ENCODE measurements at places on chromosomes 13 and 19.

DNA sequence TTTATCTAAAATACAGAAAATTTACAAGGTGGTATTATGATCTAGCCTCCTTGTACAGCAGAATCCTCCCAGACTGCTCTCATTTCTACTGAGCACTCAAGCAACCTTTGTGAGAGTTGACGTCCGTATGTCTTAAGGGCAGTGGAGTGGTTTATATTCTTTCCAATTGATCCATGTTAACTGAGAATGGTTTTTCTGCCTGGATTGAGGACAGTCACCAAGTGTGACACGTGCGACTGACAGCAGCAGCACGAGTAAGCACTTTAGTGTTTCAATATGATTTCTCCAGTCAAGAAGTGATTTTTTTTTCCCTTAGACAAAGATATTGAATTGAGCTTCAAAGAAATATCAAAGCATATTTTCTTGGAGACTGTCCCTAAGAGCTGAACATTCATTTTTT is 901.7 kb downstream of the PCDH9 start:
- no peak for DNase-seq

- DNase-seq, result no peak
Observed at GRCh38 chr19:4279267-4279529, 132 bp downstream of the SHD start.

- DNase-seq, result no peak
Observed at GRCh38 chr19:49718511-49718910, 27.6 kb downstream of the CPT1C start.

DNA sequence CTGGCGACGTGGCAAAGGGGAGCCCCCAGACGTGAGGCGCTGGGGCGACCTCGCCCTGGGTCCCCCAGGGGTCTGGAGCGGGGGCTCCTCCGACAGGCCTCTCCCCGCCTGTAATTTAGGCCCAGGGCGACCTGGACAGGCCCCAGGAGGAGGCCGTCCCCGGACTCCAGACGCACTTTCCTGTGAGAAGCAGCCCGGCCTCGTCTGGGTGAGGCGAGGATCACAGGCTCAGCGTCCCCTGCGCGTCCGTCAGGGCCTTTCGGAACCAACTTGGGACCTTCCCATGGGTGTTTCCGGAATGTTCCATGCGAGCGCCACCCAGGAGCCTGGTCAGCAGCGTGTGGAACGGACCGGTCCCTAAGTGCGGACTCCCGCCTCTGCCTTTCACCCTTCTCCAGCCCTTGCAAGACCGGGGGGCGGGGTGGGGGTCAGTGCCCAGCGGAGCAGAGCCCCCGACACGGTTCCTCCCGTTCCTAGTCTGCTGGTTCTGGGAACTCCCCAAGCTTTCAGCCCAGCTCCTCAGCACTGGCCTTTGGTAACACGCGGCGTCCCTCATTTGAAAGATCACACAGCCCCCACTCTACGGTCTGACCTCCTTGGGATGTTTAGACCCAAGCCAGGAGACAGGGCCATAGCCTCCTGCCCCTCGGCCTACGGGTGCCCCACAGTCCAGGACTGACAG is 1.1 kb upstream of the GRTP1 start:
- no peak for DNase-seq

DNA sequence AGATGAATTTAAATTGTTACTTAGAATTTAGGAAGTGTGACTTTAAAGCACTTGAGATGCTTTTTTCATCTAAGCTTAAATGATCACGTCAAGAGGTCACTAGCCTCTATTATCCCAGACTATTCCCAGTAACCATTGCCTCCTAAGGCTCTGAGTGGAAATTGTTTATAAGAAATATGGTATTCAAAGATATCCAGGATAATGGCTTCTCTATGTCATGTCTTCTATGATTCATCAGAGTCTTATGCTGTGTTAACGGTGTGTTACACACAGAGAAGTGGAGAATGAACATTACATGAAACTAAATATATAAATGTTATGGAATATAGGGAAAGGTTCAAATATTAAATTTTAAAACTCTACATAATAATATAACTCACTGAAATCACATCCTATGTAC is 79.8 kb upstream of the NBEA start:
- no peak for DNase-seq

DNA sequence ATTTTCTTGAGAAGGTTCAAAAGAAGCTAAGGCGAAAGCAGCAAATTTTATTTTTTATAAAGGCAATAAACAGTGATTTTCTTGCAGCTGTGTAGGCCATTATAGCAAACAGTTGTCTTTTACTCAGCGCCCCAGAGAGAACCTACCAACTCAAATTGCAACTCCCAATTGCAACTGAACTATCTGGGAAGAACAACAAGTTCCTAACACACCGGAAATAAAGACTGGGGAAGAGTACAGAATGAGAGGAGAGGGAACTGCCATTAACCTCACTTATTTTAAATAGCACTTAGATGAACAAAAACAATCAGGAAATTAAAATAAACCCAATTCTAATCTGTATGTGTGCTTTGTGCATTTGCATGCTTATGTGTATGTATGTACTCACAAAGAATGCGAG is 171.1 kb downstream of the KCTD12 start:
- no peak for DNase-seq

- no peak for DNase-seq
Observed at GRCh38 chr13:112111239-112111857, 44.4 kb downstream of the SOX1 start.

DNA sequence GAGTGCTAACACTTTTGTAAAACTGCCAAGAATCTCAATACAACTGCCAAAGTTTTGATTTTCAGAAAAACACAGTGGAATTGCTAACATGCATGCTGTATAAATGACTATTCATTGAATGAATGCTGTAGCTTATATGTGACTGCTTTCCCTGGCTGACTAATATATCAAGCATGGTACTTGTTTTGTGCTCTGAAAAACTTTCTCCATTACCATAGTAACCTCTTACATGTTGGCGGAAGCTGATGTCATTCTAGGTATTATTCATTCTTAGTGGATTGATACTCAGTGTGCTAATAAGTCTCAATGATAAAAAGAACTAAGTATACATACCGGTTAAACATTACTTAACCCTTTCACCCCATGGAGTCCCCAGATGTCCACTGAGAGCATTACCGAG is 166.1 kb upstream of the MYO16 start:
- no peak for DNase-seq

- DNase-seq, result no peak
Observed at GRCh38 chr19:54659300-54659699, 3.5 kb upstream of the LILRB4 start.

DNA sequence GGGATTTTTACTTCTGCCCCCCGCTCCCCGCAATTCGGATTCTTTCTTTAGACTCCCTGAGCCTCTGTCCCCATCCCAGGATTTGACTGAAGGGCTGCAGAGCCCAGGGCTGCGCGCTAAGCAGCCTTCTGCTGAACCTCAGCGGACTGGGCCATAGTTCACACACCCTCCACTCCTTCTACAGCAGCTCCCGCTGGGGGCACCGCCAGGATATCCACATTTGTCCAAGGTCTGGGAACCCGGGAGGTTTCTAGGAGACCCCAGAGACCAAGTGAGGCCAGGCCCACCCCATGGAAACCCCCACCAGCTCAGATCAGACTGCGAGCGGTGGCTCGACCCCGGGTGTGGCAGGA is 463.3 kb downstream of the ITGBL1 start:
- no peak for DNase-seq

DNA sequence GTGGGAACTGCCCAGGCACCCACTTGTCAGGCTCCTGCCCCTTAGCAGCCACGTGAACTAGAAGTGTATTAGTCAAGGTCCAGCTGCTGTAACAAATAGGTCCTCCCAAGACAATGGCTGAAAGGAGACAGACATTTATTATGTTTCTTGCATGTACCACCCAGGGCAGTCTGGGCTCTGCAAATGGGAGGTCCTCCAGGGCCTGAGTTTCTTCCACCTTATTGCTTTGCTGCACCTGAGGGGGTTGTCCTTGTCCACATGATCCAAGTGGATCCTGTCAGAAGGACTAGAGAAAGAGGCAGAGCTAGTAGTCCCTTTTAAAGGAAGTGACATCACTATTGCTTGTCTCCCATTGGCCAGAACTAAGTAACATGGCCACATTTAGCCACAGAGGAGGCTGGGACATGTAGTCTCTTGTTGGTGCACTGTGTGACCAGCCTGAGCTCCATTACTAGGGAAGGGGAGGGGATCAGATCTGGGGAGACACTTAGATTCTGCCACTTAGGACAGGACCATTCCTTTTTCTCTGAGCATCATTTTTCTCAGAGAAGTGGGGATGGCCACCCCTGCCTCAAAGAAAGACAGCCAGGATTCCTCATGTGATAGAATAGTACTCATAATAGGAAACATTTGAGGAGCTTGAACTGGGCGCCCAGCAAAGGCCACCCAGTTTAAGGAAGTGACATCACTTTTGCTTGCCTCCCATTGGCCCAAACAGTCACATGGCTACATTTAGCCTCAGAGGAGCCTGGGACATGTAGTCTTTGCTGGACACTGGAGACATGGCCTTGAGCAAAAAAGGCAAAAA is 15.1 kb downstream of the CC2D1A start:
- no peak for DNase-seq

DNA sequence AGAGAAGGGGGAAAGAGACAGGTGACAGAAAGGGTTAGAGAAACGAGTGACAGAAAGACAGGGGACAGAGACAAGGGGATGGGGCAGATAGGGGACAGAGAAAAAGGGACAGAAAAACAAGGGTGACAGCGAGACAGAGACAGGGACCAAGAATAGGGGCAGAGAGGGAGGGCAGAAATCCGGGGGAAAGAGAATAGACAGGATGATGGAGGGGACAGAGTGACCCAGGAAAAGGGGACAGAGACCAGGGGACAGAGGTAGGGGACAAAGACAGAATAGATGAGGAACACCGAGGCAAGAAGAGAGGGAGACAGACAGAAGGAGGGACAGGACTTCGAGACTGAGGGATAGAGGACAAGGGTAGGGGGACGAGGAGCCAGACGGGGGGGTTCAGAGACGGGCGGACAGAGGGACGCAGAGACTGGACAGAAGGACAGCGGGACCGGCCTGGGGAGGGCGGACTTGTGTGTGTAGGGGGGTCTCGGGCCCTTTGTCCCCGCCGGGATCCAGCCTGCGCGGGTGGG is 593 bp downstream of the CADM4 start:
- no peak for DNase-seq

DNA sequence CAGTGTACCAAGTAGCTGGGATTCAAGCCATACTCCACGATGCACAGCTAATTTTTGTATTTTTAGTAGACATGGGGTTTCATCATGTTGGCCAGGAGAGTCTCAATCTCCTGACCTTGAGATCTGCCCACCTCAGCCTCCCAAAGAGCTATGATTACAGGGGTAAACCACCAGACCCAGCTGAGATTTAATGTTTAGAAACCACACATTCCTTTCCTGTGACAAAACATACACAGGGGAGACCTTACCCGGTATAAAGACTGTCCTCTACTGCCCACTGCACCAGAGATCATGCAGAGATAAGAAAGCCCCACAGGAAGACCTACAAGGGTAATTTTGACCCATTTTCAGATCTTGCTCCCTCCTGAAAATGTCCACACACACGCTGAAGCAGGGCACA is 22.8 kb upstream of the ZNF83 start:
- DNase-seq, result no peak

GRCh38 chr19:17378271-17378670 is 1.1 kb upstream of the PLVAP start:
- no peak for DNase-seq

- DNase-seq, result no peak
Observed at GRCh38 chr13:28650284-28650683, 8.6 kb upstream of the POMP start.

DNA sequence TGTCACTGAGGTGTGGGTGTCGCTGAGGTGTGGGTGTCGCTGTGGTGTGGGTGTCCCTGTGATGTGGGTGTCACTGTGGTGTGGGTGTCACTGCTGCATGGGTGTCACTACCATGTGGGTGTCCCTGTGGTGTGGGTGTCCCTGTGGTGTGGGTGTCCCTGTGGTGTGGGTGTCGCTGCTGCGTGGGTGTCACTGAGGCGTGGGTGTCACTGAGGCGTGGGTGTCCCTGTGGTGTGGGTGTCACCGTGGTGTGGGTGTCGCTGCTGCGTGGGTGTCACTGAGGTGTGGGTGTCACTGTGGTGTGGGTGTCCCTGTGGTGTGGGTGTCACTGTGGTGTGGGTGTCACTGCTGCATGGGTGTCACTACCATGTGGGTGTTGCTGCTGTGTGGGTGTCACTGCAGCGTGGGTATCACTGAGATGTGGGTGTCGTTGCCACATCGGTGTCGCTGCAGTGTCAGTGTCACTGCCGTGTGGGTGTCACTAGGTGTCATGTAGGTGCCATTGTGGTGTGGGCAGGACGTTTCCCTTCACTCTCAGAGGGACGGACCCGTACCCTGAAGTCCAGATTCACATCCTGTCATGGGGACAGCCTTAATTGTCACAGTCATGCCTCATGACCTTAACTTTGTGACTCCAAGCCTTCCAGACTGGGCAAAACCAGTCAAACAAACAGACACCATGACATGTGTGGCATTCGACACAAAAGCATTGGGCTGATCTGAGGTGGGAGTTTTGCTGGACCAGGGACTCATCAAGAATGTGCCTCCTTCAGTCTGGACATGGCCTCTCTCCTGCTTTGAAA is 12.7 kb upstream of the GAS6 start:
- no peak for DNase-seq

DNA sequence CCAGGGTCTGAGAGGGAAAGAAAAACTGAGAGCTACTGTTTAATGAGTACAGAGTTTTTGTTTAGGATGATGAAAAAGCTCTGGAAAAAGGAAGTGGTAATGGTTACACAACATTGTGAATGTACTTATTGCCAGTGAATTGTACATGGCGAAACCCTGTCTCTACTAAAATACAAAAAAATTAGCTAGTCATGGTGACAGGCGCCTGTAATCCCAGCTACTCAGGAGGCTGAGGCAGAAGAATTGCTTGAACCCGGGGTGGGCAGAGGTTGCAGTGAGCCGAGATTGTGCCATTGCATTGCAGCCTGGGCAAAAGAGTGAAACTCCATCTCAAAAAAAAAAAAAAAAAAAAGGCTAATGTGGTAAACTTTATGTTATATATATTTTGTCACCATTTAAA is 96.3 kb downstream of the VWA8 start:
- DNase-seq, result no peak

- DNase-seq, result no peak
Observed at GRCh38 chr13:60838581-60838980, 441.6 kb downstream of the TDRD3 start.

DNA sequence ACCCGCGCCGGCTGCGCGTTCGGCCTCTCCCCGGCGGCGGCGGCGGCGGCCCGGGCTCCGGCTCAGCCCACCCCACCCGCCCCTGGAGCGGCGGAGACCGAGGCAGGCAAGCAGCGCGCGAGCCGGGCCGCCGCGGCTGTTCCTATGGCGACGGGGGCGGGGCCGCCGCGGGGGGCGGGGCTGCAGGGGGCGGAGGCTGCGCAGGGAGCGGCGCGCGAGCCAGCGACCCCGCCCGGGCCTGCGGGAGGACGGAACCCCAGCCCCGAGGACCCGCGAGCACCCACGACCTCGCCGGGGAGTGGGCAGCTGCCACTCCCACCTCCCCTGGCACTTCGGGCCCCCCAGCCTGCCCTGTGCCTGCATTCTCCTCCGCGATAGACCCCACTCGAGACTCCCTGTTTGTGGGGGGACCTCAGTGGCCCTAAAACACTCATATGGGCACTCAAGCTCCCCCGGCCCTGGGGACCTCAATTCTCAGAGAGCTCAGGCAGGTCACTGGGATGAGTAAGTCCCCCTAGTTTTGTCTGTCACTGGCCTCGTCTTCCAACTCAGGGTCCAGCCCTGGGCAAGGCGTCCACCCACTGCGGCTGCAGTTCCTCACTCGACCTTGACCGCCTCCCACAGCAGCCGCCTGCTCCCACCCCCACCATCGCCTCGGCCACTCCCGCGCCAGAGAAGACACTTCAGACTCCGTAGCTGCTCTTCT is at the start of gene CTXN1:
Gene CTXN1 (minus strand): TSS at position 115 of the 706 bp plus-strand sequence. CDS start 597 bp downstream, outside the sequence.
- DNase-seq, result peak; percentile 84

- DNase-seq, result no peak
Observed at GRCh38 chr13:101231751-101232428, 184.4 kb downstream of the NALCN start.
